ENCODE measurements at places on chromosomes 2 and 18.

- DNase-seq = no peak
These were observed 90.2 kb downstream of the DGKD start for GRCh38 chr2:233444501-233444900.

GRCh38 chr2:153940511-153940910, 68.8 kb downstream of the GALNT13 start:
- no peak for DNase-seq

DNA sequence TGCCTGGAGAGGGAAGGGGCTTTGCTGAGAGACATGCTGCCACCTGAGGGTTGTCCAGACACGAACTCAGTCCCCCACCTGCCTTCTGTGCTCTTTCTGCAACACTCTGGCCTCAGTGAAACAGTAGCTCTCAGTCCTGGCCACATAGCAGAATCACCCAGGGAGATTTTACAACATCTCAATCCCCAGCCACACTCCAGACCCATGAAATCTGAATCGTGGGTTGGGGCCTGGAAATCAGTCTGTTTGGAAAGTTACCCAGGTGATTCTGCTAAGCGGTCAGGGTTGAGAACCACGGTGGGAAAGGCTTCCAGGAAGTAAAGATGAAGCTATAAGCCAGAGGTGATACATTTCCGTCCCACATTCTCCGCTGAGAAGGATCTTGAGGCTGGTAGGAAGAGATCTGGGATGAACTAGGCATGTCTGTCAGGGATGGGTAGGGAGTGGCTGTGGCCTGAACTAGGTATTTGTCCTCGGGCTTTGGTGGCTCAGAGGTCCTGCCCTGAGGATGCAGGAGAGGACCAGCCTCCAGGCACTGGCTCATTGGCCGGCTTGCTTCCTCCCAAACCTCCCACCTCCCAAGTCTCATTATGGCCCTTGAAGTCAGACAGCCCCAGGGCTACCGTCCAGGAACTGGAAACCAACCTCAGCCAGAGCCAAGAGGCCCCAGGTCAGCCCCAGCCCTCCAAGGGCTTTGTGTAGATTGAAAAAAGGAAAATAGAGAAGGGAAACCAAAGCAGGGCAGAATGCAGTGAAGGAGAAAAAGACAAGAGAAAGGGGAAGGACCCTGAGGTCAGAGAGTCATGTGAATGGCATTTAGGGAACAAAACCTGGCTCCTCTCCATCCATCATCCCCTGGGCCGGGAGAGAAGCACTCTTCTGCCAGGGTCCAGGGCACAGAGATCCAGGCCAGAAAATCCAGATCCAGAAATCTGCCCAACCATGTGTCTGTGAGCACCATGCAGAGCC, 119.6 kb downstream of the ZFP36L2 start:
- no peak for DNase-seq

DNA sequence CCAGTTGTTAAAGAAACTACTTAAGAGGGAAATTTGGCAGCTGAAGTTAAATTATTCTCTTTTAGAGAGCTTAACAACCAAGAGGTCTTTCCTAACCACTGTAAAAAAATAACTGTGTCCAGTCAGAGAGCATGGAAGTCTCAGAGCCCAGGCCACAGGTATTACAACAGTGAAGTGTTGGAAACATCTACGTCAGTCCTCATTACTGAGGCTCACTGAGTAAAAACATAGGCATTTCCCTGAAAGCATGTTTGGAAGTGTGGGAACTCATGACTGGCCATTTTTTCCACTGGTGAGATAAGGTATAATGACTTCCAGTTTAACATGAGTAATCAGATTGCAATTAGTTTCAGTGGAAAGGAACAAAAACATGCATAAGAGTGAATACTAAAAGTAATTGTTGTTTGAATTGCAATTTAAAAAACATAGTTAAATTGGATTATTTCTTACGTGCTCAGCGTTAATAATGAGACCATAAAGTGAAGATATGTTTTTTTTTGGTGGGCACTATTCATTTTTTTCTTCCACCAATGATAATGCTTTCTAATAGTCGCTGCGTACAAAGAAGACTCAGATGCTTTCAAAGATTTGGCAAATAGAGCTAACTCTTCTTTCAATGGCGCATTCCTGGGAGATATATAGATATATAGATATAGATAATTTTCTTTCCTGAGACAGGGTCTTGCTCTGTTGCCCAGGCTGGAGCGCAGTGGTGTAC, 60.8 kb downstream of the EFEMP1 start:
- no peak for DNase-seq

GRCh38 chr2:63287956-63288355, 237.3 kb downstream of the OTX1 start:
- no peak for DNase-seq

DNA sequence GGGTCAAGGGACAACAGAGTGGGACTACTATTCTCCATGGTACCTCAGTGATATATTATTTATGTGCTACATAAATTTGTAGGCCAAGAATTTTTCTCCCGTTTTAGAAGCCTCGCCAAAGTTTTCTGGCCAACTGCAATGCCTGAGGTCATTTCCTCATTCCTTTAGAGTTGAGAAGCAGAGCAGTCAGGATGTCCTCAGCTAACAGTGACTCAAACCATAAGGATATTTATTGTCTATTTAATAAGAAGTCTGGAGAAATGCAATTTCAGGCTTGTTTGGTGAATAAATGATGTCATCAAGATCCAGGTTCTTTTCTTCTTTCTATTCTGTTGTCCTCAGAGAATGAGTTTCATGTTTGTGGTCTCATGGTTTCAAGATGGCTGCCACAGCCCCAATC, 91.0 kb downstream of the ADCYAP1 start:
- no peak for DNase-seq

GRCh38 chr18:74524097-74524496, 10.2 kb upstream of the CNDP1 start:
- no peak for DNase-seq

- DNase-seq = no peak
These were observed 119.9 kb downstream of the COPS8 start for GRCh38 chr2:237205561-237205971.

- DNase-seq = no peak
These were observed 154.5 kb upstream of the LRRTM1 start for GRCh38 chr2:80459028-80459427.

DNA sequence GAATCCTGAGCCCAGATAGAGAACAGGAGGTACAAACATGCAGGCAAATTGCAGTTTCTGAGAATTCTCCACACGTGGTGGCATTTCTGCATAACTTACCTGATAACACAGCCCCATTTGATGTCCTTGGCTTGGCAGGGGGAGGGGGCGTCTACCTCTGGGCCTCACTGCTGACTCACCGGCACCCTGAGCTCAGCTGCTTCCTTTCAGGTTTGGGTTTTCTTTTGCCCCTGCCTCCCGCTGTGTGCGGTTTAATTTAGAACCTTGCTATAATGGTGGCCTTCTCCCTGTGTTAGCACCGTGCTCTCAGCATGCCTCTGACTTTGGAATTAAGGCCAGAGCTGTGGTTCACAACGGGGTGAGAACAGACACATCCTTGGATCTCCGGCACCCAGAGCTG, 4.4 kb downstream of the CTIF start:
- no peak for DNase-seq

DNA sequence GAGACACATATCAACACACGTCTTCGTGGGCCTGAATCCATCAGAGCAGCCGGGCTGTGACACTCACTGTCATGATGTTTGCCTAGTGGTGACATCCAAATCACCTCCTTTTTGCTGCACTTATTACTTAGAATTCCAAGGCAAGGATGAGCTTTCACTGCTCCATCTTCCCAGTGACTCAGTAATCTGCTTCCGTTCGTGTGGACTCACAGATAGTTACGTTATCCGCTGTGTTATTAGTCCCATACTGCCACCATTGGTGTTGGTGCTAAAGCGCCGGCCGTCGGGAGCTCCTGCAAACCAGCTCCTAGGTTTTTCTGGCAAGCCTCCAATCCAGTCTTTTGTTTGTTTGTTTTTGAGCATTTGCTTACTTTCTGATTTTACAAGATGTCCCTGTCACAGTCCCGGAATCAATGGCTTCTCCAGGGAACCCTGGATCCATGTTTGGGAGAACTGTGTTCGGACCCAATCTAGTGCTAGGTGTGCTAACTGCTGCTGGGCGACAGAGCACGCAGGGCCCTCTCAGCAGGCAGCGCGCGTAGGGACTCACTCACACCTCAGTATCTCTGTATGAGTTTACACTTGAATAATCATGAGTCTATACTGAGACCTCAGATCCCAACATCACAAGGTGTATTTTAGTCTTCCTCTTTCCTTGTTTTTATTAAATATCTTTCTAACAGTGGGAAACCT, 42.6 kb downstream of the HDAC4 start:
- no peak for DNase-seq

DNA sequence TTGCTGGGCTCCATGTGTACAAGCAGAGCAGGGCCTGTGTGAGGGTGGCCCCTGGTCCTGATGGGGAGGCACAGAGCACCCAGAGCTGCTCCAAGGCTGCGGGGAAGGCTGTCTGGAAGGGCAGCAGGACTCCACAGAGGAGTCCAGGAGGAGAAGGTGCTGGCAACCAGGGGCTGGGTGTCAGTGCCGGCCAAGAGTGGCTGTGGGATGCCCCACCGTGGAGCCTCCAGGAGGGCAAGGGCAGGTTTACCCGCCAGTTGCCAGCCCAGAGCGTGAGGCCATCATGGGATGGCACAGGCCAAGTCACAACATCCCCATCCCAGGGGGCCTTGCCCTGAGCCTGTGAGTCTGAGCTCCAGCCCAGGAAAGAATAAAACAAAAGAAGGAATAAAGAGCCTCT, 241.8 kb downstream of the NAPG start:
- no peak for DNase-seq

DNA sequence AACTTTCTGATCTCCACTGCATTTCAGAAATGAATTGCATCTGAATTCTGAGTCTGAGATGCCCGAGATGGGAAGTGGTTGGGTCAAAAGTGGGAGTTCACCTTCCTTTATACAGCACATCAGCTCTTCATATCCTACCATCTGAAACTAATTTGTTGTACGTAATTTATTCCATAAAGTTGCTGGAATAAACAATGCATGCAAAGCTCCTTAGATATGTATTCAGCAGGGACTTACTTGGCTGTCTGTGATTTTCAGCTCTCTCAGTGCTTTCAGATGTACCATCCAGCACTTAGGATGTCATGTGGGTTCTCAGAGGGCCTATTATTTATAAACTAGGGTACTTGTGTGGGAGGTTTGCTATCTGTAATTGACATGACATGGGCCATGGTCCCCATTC, 46.9 kb upstream of the EFEMP1 start:
- DNase-seq = no peak

GRCh38 chr2:232534940-232535651, 4.4 kb upstream of the CHRNG start:
- no peak for DNase-seq

GRCh38 chr2:193847130-193847529, 1652.4 kb upstream of the TMEFF2 start:
- DNase-seq = no peak

GRCh38 chr2:10733566-10733925, 12.1 kb downstream of the ATP6V1C2 start:
- no peak for DNase-seq

DNA sequence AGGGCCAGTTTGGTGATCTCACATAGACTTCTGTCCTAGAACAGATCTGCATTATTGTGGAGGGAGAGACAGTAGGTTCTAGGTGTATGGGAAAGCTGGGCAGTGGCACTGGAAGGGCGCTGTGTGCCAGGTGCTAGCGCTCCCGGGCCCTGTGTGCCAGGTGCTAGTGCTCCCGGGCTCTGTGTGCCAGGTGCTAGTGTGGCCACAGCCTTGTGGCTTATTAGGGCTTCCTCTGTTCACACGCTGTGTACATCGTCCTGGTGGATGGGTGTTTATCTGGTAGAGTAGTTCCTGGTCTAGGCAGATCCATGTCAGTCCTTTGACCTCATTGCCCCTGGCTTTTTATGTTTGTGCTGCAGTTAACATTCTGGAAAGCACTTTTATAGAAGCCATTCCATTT, 263.4 kb downstream of the AGAP1 start:
- DNase-seq = no peak

GRCh38 chr2:172710584-172711047, 25.0 kb upstream of the RAPGEF4 start:
- DNase-seq = no peak

DNA sequence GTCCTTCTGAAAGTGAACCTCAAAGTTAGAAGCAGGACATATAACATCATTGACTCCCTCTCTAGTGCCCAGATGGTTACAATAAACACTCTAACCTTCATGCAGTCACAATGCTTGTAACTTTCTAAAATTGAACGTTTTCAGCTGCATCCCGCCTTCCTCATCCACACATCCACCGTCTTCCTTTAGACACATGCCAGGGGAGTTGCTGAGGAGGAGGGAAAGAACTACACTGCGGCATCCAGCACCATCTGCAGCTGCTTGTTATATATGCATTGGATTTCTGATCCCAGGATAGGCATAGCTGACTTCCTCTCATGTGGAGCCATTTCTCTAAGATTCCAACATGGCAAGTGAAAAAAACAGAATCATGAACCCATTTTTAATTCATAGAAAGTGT, 96.8 kb downstream of the FBXO15 start:
- DNase-seq = no peak

DNA sequence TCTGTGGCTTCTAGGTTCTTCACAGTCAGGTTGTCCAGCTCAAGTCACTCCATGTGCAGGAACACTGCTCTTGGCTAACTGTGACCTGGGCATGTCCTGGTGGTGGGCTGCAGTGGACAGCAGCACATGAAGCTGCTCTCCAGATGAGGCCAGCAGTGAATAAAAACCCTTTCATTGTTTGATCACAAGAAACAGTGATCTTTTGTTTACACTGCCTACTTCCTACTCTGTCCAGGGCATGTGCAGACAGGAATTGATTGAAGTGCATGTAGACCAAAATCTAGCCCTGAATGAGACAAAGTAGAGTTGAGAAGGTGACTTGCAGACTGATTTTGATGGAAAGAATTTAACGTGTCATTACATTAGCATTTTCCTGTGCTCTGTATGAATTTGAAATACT, 34.9 kb downstream of the BCL2L11 start:
- DNase-seq = no peak

GRCh38 chr2:187547353-187547979, 6.8 kb downstream of the TFPI start:
- no peak for DNase-seq

DNA sequence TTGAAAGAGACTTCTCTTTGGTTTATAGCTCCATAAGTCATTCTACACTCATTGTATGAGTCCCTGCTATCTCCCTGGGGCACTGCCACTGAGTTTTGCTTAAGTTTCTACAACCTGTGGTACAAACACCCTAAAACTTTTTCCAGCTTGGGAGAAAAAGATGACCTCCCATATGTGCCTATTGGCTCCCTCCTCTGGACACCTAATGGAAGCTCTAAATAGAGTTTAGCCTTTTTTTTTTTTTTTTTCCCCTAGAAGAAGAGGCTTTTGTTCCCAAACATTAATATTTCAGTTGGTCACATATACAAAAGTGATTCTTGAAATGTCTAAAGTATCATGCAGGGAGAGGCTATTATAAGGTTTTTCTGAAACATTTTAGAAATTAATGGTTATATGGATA, 547.2 kb upstream of the TMEFF2 start:
- DNase-seq = no peak

GRCh38 chr2:117523711-117524238, 290.7 kb upstream of the DDX18 start:
- DNase-seq = no peak

DNA sequence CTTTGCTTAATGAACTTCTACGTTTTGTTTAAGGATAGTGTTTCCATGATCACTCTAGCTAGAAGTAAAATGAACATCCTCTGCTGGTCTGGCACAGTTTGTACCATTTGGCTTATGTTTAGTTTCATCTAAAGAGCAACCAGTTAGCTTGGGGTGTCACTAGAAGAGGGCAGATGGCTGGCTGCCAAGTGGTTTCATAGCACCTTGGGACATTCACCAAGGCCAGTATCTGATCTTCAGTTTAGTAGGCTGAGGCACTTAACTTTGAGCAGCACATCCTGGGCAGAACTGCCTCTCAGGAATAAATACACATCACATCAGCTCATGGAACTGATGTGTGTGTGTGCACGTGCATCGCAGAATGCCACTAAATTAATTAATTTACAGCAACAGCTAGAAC, 68.4 kb downstream of the NXPH2 start:
- DNase-seq = no peak

All from GM12864 (cell line).